Activated naive CD8-positive, alpha-beta T cell treated with anti-CD3 and anti-CD28 coated beads, Interleukin-2, amount 50 U/mL, for 16 hours (primary cell): ENCODE measurements at places on chromosomes 4 and X.

- DNase-seq, result no peak
Measured at GRCh38 chr4:85615952-85616351, 141.0 kb downstream of the ARHGAP24 start.

- no peak for DNase-seq
Measured at GRCh38 chrX:29659911-29660310, 555.5 kb upstream of the MAGEB2 start.

DNA sequence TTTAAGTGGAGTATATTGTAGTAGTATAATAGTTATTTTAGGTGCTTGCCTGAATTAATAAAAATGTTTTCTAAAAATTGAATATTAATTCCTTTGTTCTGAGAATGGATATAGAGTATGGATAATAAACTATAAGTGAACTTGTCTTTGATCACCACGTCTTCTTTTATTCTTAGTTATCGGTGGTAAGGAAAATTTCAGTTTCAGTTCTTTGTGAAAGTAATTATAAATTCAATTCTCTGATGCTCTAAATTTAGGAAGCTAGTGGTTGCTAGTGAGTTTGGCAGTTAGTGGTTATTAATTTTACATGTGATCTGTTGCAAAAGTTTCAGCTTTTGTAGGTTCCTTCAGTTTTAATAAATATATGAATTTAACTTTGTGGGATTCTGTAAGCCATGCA is 30.8 kb downstream of the MRPL1 start:
- DNase-seq, result no peak

- no peak for DNase-seq
Measured at GRCh38 chr4:80215449-80216052, 18.2 kb downstream of the PRDM8 start.

DNA sequence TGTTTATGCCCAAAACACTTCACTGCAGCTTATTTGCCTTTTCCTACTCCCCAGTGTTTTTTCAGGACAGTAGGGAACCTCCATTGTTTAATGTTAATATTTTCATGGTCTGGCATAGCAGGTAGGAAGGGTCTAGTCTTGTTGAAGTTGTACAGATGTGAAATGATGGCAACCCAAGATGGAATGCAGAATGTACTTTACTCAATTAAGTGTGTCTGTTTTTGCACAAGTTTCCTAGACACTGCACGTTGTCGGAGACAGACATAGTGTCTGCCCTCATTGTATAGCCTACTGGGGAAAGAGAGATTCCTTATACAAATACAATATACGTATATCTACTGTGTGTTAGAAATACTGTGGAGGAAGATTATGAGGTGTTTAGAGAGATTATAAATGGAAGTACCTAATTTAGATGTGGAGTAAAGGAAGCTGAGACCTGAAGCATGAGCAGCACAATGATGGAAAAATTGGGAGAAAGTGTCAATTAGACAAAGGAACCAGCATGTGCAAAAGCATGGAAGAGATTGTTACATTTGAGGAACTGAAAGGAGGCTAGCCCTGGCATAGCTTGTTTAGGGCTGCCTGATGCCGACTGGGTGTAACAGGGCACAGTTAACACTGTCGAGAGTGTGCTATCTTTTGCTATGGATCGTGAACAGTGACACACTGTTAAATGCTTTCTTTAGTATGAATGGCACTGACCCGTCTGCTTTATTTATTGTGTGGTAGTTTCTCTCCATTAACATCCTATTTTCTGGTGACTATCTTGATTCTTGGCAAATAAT is 18.4 kb downstream of the CPEB2 start:
- DNase-seq, result no peak

DNA sequence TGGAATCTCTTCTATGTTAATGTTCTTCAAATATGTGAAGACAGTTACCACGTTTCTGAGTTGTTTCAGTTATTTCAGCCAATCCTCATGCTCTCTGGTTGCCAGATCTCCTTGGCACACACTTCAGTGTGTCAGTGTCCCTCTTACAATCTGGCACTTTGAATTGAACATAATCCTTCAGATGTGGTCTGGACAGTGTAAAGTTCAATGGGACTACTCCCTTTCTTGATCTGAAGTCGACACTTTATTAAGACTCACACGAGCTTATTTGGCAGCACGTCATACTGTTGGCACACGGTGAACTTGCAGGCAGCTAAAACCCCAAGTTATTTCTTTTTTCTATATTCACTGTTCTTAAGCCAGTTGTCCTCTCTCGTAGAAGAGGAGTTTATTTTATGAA is 28.2 kb downstream of the ARSJ start:
- DNase-seq, result no peak
